ENCODE measurements at places on chromosomes 7 and 10.

- DNase-seq, result peak; percentile 42
These were observed 30.8 kb upstream of the EIF4H start for GRCh38 chr7:74143383-74143782.

DNA sequence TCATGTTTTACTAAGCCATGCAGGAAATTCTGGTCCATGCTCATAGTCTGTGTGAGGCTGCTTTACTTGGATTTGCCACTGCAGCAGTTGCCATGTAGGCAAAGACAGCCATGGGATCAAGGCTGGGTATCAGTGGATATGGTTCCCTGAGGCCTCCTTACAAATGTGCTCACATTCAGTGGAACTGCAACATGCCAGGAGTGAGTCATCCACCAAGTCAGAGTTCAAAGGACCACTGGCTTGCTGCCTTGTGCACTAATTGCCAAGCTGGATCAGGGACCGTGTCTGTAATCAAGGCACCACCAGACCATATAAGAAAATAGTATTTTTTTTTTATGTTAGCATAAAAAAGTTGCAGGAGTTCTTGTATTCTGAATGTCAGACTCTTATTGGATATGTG, 101.0 kb downstream of the CDCA7L start:
- no peak for DNase-seq

DNA sequence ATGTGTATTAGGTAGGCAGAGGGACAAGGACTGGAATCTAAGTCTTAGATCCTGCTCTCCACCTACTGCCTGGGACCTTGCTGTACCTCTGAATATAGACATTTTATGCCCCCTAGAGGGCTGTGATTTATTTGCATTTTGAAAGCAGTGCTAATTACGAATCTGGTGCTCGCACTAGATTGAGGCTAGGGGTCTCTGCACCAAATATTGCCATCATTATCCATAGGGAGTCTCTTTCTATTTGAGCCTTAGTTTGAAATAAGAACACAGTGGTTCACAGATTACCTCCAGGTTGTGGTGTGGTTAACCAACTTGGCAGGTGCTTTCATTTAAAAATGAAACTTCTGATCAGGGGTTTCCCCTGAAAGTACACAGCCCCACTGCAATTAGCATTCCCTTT, 41.8 kb downstream of the CNNM1 start:
- peak; percentile 51 for DNase-seq

DNA sequence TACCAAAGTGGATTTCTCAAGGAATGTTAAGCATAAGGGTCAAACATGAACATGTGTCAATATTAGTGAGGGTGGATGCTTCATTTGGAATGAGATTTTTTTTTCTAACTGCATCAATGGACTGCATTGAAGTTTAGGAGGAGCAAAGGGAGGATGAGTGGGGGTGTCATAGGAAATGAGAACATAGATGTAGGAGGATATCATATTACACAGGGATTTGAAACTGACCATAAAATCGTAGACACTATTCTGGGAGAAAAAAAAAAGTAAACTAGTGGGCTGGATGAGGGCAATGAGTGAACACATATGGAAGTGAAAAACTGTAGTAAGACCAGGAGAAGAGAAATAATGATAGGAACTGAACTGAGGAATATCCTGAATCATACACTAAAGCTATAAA, 109.4 kb downstream of the SEMA3A start:
- DNase-seq, result no peak

DNA sequence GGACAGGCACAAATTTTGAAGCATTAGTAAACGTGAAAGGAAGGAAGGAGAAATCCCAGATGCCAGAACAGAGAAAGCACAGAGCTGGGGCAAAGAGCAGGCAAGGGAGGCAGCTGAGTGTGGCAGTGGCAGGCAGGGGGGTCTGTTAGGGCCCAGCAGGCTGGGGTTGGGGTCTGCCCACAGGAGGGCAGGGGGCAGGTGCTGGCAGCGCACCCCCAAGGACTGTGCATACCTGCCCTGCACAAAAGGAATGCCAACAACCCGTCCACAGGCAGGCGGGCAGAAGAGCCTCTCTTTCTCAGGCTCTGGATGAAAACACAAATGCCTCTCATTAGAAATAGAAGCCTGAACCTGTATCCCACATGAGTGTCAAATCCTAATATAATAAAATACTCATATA, 552.3 kb downstream of the PTPRN2 start:
- no peak for DNase-seq

DNA sequence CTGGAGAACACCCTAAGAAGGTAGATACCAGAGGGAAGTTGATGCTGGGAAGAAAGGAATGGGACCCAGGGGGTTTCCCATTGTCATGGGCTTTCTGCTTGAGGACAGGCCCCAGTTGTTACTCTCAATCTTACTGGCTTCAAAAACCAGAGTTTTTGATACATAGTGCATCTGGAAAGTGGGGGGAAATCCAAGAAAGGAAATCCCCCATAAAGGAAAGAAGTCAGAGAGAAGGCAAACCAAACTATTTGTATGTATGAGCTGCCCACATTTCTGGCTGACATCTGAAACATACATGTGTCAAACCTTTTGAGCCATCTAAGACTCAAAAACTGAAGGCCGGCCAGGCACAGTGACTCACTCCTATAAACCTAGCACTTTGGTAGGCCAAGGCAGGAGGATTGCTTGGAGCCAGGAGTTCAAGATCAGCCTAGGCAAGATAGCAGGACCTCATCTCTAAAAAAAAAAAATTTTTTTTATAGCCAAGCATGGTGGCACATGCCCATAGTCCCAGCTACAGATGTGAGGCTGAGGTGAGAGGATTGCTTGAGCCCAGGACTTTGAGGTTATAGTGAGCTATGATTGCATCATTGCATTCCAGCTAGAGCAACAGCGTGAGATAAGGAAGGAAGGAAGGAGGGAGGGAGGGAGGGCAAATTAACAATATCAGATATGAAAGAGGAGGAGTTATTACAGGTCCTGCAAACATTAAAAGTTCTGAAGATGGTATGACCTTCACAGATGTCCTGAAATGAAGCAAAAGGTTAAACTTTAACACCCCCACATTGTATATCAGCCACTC, 6.7 kb upstream of the COA1 start:
- no peak for DNase-seq

DNA sequence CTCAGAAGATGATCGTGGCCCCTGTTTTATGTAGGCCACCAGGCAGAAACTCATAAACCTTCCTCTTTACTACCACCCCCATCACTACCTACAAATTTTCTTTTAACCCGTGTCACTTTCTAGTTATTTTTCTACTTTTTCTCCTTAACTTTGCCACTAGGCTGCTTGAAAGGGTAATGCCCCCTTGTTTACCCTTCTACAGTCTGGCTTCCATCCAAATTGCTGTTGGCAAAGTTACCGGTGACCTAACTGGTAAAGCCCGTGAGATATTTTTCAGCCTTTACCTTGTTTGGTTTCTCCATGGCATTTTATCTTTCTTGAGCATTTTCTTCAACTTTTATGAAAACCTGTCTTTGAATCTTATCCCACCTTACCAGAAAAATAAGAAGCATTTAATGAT, 153.0 kb downstream of the WNT2 start:
- peak; percentile 53 for DNase-seq

- no peak for DNase-seq
These were observed 979 bp downstream of the LRRC4 start for GRCh38 chr7:128030263-128030653.

GRCh38 chr7:49766966-49767365, 6.5 kb upstream of the VWC2 start:
- DNase-seq, result no peak

- DNase-seq, result no peak
These were observed 161.7 kb downstream of the FANK1 start for GRCh38 chr10:126058104-126058503.

- DNase-seq, result peak; percentile 53
These were observed 595.5 kb downstream of the LRMDA start for GRCh38 chr10:76026905-76027304.

GRCh38 chr7:113131367-113131766, 13.0 kb upstream of the SMIM30 start:
- no peak for DNase-seq

DNA sequence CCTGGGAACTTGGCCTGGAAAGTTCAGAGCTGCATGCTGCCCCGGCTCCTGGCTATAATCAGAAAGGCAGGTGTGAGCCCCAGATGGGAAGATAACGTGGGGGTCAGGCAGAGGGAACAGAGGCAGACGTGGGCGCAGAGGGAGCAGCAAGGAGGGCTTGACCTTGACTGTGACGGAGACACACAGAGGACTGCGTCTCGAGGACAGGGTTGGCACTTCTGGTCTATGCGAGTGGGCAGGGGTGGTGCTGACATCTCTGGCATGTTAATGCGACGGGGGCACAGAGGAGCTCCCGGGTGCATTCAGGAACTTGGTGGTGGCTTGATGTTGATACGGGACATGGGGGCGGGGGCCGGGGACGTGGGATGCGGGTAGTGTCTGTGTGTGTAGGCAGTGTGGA, 232.1 kb upstream of the GRB10 start:
- DNase-seq, result no peak

DNA sequence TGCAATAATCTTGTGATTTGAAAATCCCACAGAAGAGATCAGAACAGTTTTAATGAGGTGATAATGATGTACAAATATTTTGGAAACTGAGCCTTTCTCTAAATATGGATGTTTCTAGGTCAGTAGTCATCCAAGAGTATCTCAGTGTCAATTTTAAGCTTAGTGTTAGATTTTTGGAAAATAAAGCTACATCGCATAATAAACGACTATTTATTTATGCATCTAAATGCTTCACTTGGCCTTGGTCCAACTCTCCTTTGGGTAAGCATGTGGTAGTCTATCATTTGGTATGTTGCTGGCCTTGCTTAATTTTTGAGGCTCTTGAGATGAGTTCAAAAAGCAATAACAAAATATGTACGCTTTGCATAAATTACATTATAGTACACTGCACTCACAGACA, 5.4 kb upstream of the PPP1R9A start:
- no peak for DNase-seq

DNA sequence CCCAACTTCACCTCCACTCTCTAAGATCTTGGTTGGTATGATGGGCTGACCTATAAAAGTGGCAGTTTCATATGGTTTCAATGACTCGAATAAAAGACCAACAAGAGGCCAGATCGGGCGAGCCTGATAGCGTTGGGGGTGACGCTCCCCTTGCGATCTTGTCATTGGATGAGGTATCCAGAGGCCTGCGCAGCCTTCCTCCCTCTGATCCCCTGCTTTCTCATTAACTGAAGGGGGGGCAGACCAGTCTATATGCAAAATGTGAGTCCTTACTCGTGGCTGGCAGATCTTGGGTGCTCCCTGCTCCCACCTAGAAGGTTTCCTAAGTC, 937 bp upstream of the COBL start:
- DNase-seq, result no peak

- DNase-seq, result no peak
These were observed 108.8 kb upstream of the MPP7 start for GRCh38 chr10:28411648-28412047.

- DNase-seq, result no peak
These were observed 77.6 kb upstream of the LEP start for GRCh38 chr7:128163473-128163872.

DNA sequence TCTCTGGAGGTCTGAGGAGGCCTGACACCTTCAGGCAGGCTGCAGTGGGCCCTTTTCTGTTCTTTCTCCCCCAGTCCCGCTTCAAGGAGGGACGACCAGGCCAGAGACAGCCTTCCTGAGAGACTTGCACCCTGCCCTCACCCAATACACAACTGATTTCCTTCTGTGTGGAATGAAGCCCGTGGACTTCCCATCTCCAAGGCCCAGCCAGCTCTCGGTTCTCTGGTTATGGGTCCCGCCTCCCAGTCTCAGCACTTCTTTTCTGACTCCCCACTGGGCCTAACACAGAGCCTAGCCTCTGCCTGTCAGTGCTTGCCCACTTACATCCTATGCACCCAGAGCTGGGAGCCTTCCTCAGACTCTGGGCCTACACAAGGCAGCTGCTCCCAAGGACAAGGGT, 24.1 kb upstream of the ADCYAP1R1 start:
- no peak for DNase-seq

GRCh38 chr7:100059251-100059739, 9.7 kb downstream of the ZSCAN21 start:
- DNase-seq, result no peak

DNA sequence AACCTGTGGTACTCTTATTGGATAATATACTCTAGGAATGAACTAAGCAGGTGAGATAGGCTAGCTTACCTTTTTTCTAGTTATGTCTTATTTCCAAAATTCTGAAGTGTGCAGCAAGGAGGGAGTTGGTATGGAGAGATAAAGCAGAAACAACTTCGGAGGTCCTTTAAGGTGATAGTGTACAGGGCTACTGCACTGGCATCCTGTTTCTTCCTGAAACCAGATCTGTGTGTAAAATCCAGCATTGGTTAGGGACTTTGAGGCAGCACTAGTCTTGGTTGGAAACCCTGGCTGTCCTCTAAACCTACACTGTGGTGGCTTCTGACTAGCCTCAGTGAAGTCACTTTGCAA, 66.9 kb upstream of the STRIP2 start:
- no peak for DNase-seq

GRCh38 chr10:129848696-129849451, 115.2 kb downstream of the EBF3 start:
- DNase-seq, result no peak

DNA sequence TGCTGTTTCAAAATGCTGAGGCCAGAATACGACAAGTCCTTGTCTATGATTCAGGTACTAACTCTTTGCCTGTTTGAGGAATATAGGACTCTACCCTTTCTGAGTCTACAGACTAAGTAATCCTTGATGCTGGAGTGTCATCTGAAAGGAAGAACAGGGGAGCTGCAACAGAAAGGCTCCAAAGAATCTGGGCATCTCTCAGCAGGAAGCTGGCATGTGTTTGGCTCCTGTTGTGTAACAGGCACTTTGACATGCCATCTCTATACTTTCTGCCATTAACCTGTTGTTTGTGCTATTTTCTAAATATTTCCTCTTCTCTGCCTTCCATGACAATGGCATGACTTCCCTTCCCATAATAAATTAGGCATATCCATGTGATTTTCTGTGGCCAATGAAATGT, 409.5 kb downstream of the ADRA2A start:
- DNase-seq, result no peak

DNA sequence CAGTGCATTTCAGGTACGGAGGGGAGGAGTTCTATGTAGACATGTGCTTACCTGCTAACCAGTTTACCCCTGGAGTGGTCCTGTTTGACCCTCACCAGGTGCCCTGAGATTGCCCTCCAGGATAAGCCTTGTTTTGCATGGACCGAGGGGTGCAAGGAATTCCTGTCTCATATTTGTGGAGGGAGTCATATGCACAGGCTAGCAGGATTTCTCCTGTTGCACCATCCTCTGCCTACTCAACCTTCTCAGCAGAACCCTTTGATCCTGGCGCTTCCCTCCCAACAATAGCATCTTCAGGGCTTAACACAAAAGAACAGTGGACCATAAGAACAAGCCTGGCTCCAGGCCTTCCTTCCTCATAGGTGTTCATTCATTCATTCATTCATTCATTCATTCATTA, 7.2 kb downstream of the TRPV6 start:
- no peak for DNase-seq

GRCh38 chr10:58712982-58713381, 200.3 kb downstream of the BICC1 start:
- no peak for DNase-seq

GRCh38 chr10:86139066-86139657, 227.4 kb downstream of the GRID1 start:
- peak; percentile 50 for DNase-seq

DNA sequence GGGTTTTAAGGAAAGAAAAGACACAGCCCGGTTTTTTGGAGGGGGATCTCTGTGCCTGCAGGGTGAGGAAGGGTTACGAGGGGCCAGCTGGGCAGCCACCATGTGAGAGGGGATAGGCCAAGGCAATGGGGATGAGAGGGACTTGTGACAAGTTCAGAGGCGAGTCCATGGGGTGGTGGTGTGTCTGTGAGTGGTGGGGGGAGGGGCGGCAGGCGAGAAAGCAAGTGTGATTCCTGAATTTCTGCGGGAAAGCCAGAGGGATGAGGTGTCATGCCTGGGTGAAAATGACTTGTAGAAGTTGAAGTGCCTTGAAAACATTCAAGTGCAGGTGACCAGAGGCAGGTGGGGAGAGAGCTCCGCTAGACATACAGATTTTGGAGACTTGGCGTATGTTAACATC, 61.0 kb upstream of the RNF32 start:
- no peak for DNase-seq
